ENCODE measurements at places on chromosomes 5 and 9. TPM values are rescaled to one million over a fixed set of nuclear protein-coding genes. Genes with fewer than 3 reads are reported as not detected.

DNA sequence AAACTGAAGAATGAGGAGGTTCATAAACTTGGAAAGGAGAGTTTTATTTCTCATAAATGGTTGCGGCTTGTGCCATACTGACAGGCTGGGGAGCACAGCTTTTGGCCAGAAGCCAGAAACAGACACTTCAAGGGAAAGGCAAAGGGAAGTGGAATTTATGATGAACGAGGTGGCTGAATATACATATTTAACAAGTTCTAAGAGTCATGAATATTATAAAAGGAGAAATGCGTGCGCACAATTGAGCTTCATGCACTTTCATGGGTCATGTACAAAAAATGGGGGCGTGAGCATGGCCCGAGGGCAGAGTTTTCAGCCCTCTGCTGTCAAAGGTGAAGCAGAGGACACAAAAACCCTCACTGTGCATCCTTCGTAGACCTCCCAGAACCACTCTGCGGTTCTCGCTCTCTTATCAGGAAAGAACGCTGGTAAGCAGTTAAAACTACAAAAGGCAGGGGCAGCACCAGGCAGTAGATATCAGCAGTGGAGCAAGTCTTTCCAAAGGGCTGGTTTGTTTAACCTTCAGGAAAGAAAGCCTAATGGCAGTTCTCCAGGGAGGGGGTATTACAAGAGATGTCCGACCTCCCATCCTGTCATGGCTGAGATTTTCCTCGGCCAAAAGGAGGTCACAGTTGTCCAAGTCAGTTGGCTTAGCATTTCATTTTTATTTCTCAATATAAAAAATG is 29.0 kb downstream of the AUH start:
- DNase-seq = no peak

DNA sequence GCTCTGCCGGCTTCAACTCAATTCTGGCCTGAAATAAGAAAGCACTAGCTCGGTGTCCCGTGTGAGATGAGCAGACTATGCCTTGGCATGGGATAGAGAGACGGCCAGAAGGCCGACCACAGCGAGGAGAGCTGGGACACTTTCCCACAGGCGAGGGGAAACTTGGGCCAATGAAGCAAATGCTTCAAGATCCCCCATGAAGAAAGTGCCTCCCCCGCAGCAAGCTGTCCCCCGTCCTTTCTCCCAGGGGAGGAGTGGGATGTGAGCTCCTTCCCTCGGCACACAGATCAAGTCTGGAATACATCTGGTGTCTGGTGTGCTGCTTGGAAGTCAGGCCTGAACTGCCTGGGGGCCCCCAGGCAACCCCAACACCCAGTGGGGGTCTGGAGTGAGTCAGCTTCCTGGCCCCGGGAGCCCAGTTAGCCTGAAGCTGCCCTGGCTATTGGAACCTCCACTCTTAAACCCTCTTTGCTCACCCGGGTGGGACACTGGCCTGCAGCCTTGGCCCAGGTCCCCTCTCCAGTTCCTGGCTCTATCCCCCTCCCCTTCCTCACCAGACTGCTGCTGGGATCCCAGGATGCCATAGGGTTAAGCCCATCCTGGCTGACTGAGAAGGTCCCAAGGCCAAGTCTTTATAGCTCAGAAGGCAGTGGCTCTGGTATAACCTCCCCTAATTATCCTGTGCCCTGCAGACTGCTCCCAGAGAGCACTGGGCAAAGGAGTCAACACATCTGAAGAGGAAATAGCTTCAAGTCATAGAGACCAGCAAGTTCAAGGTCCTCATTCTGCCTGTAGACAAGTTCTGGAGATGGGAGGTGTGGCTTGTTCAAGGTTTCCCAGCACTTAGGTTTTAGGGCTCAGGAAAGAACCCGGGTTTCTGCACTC is 205.3 kb downstream of the TTLL11 start:
- DNase-seq = no peak

Gene PRDM9
- total RNA-seq = not detected

Gene CCNH
- 100 TPM for total RNA-seq

Gene GABRA1
- not detected for total RNA-seq

All from IMR-90 (cell line).